ENCODE measurements at places on chromosomes 16 and 17. TPM values are rescaled to one million over a fixed set of nuclear protein-coding genes. Genes with fewer than 3 reads are reported as not detected.

CA4 gene
- total RNA-seq: not detected

GPR142 gene
- not detected for total RNA-seq

GDPD3 gene
- total RNA-seq: 20.6 TPM

CRYM gene
- total RNA-seq: 1.9 TPM

GID4 gene
- total RNA-seq: 5.5 TPM

MYH3 gene
- total RNA-seq: 1.6 TPM

GRCh38 chr17:57120814-57121213 is 35.8 kb downstream of the AKAP1 start:
- peak; percentile 60 for DNase-seq

GRCh38 chr17:6509031-6509771 is 47.2 kb downstream of the PITPNM3 start:
- DNase-seq: no peak

DNA sequence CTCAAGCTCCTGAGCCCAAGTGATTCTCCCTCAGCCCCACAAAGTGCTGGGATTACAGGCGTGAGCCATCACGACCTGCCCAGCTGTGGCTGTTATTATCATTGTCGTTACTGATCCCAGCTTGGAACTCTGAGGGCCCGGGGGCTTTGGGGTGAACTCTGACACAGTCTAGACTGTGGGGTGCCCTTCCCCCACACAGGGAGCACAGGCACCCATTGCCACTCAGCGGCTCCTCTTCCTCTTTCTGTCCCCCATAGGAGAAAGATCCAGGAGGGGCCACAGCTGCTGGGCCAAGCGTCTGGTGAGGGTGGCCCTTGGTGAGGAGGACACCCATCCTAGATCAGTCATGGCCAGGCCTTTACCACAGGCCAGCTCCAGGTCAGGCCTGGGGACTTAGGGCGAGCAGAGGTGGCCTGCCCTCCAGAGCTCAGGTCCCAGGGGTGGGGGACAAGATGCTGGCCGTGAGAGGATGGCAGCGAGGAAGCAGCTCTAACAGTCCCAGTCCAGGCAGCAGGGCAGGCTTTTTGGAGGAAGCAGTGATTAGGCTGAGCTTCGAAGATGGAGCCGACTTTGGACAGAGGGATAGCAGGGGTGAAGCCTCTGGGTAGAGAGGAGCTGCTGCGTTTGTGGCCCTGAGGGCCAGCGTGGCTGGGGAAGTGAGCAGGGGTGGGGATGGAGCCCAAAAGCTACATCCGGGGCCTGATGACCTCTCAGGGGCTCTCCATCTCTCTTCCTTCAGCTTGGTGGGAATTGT is 24.7 kb downstream of the TMEM235 start:
- no peak for DNase-seq

GRCh38 chr16:4648917-4649316 is 24.3 kb downstream of the MGRN1 start:
- DNase-seq: no peak

DNA sequence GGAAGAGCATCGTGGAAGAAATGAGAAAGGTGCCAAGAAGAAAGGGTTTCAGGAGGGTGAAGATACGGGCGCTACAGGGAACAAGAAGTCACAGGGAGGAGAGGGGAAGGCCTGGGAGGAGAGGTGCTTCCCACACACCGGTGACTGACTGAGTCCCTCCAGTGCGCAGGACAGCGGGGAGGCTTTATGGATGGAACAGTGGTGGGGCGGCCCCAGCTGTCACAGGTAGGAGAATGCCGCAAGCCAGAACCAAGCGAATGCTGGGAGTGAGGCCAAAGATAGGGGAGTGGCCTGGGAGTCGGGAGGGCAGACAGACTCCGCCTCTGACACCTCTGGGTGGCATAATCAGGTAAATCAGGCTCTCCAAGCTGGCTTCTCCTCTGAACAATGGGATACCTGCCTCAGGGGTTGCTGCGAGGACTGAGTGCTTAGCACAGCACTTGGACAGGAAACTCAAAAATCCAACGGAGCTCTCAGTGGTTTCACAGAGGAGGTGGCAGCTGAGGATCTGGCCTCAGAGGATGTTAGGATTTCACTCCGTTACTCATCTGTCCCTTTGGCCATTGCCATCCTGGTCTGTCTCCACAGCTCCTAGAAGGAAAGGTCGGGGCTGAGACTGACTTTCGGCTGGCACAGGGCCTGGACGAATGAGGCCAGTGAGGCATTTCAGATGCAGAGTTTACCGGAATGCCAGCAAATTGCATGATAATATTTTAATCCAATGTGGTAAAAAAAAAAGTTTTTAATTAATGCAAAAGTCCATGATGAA is 717 bp upstream of the CNP start:
- DNase-seq: peak; percentile 88

GRCh38 chr17:16989230-16989952 is 17.5 kb upstream of the TNFRSF13B start:
- DNase-seq: no peak

- no peak for DNase-seq
Observed at GRCh38 chr16:27363797-27364196, 38.2 kb upstream of the IL21R start.
